ENCODE measurements at places on chromosomes 6 and 20.

DNA sequence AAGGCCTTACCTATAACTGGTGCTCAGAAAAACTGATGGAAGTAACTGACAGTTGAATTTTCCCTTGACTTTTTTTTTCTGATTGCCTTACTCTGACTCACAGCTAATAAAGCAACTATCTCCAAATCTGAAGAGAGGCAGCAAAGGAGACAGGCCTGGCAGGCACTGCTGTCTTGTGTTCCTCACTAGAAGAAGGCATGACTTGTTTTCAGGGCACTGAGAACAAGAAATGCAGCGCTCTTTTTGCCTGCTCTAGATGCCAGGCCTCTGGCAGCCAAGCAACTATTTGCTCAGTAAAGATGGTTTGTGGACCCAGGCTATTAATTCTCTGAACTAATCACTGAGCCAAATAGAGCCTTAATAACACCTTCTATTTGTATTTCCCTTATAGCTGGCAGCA, 155.1 kb downstream of the PRDM13 start:
- no peak for DNase-seq

- DNase-seq = no peak
Measured at GRCh38 chr20:45593498-45593897, 14.4 kb upstream of the WFDC8 start.

DNA sequence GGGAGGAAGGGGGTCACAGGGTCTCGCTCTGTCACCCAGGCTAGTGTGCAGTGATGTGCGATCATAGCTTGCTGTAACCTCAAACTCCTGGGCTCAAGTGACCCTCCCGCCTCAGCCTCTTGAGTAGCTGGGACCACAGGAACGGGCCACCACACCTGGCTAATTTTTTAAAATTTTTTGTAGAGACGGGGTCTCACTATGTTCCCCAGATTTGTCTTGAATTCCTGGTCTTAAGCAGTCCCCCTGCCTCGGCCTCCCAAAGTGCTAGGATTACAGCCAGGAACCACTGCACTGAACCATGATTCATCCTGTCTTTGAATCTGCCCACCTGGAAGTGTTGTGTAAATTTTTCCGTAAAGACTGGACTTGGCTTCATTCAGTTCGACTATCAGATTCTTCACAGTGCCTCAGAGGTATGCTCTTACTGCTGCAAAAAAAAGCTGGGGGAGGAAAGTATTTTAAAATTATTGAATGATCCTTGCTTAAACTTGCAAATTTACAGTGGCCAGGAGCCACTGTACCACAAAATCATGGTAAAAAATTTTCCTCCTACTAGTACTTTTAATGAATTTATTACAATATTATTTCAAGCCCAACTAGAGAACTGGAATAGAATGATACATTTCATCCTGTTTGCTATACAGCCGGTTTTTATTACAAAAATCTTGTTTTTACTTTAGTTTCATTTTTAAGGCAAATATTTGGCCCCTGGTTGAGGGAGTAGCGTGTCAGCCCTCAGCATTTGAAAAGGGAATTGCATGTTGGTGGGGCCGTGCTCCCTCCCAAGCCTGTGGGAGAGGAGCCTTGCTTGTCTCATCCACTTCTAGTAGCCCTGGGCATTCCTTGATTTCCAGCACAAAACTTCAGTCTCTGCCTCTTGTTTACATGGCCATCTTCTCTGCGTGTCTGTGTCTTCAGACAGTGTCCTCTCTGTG, 202.5 kb upstream of the SGK1 start:
- DNase-seq = no peak

- DNase-seq = no peak
Measured at GRCh38 chr6:149560736-149561135, 5.4 kb upstream of the GINM1 start.

- no peak for DNase-seq
Measured at GRCh38 chr20:46111028-46111835, 6.9 kb upstream of the CD40 start.

GRCh38 chr6:16806363-16806762, 45.1 kb upstream of the ATXN1 start:
- DNase-seq = no peak

GRCh38 chr20:50191544-50192363, 1.1 kb downstream of the CEBPB start:
- DNase-seq = peak; percentile 66

DNA sequence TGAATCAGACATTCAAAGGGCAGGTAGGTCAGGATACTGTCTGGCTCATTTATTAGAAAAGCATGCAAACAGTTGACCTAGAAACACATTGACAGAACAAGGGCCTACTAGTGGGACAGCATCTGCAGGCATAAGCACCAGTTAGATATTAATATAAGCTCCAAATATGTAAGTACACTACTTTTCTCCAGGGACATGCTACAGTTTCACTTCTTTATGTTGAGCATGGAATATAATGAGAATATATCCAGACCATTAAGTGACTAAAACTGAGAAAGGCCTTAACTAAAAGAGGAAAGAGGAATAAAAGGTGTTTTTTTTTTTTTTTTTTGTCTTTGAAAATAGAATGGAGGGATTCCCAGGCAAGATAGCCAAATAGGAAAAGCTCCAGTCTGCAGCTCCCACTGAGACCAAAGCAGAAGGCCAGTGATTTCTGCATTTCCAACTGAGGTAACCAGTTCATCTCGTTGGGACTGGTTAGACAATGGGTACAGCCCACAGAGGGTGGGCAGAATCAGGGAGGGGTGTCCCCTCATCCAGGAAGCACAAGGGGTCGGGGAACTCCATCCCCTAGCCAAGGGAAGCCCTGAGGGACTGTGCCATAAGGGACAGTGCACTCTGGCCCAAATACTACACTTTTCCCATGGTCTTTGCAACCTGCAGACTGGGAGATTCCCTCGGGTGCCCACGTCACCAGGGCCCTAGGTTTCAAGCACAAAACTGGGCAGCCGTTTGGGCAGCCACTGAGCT, 251.6 kb downstream of the PHF3 start:
- DNase-seq = no peak

- DNase-seq = no peak
Measured at GRCh38 chr6:94361304-94362060, 942.1 kb upstream of the EPHA7 start.

DNA sequence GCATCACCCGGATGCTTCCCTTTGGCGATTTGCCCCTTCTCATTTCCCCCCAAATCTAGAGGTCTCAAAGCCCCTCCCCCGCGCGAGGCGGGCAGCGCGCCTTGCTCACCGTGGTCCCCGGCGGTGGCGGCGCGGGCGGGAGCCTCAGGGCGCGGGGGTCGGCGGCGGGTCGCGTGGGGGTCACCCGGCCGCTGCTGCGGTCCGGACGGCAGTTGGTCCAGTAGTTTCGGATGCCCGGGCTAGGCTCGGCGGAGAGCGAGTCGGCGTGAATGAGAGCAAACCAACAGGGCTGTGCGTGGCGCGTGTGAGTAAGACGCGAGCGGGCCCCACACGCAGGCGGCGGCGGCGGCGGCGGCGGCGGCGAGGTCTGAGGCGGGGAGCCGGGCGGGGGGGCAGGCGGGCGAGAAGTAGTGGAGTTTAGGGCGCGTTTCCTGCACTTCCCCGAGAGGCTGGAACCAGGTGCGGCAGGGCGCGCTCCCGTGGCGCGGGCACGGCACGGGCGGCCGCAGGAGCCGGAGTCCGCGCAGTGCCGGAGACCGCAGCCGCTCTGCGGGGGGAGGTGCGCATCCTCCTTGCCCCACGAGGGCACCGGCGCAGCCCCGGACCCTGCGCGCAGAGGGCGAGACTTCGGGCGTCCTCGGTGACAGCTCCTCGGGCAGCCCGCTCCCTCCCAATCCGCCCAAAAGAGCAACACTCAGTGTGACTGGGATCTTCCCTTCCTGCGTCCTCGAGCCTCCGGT, 567 bp downstream of the HS3ST5 start:
- DNase-seq = no peak

DNA sequence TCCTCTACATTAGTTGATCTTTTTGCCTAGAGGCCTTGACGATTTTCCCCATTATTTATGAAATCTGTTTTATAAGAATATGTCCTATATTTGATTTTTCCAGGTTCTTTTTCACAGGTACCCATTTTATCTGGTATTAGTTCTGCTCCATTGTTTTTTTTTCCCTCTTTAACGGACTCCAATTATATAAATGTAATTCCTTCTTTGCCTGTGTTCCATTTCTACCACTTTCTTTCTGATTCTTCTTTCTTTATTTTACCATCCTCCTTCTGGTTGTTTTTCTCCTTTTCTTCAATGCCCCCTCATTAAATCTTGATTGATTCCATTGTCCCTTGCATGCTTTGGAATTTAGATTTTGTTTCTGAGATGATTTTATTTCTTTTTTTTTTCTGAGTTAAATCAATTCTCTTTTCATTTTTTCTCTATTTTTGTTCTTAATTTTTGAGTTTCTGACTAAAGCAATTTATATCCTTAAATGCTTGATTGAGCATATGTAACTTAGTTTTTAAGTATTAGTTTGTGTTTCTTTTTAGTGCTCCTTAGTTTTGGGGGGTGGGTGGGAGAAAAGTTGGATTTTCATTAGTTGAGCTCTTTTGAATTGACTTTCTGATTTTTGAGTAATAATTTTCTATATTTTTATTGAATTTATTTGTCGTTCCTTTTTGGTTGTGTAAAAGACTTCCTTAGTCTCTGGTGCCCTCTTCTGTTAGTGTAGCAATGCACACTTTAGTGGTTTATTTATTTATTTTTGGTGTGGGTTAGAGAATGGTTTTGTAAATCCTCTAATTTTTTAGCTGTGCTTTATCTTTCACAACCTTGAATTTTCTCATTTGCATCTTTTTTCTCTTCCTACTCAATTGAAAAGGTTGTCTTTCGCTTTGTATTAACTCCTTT, 140.8 kb downstream of the FARS2 start:
- DNase-seq = no peak

GRCh38 chr6:161242779-161243693, 30.8 kb downstream of the AGPAT4 start:
- DNase-seq = peak; percentile 25

GRCh38 chr6:163640641-163641040, 226.1 kb downstream of the QKI start:
- DNase-seq = no peak

- DNase-seq = no peak
Measured at GRCh38 chr6:73389854-73390253, 4.8 kb upstream of the DDX43 start.

DNA sequence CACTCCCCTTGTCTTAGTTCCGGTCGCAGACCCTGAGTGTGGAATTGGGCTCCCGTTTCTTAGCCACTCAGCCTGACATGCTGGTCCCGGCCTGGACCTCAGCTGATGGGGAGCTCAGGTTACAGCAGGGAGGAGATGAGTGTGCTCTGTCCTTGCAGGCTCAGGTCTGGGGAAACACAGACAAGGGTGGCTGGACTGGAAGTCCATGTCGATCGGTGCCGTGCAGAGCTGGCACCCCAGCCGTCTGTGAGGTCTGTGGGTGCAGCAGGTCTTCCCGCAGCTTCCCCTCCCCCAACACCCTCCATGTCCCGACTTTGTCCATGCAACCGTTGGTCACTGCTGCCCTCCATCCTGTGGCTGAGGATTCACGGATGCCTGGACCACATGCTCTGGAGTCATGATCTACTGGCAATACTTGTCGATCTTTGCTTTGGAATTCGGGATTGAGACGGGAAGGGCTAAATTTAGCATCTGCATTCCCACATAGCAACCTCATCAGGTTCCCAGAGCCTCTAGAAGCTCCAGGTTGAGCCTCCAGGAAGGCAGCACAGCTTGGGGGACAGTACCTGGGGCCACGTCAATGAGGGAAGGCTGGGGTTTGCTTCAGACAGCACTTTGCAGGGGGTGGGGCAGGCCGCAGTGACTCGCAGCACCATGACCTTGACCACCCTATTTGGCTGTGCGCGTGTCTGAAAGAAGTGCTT, 118.8 kb downstream of the PSMB1 start:
- no peak for DNase-seq

DNA sequence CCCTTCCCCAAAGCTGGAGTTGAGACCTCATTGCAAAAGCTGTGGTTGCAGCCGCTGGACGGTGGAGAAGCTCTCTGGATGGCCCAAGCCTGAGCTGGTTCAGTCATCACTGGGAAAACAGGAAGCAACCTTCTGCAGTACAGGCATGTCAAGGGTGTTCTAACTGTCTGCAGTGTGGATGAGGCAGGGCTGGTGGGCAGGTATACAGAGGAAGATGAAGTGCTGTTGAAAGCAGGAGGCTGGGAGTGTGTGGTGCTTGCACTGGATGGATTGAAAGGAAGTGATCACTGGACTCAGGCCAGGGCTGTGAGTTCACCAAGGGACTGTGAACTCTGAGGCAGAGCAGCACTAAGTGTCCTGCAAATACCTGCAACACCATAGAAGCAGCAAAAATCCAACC, 89.0 kb upstream of the NOX3 start:
- no peak for DNase-seq

DNA sequence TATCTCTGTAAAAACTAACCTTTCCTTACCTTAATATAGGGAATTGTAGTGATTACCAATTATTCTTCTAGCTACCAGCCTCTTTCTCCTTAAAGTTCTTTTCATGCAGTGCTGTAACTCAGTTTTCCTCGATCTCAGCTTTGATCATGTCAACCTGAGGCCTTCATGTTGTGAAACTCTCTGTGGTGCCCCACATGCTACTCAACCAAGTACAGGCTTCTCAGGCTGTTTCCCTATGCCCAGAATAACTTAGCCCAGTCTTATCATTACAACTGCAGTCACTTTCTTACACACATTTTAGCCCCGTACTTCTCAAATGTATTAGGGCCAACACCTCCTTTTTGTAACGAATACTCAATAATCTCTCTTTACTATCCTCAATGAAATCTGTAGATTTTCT, 90.1 kb upstream of the SUPT3H start:
- no peak for DNase-seq

DNA sequence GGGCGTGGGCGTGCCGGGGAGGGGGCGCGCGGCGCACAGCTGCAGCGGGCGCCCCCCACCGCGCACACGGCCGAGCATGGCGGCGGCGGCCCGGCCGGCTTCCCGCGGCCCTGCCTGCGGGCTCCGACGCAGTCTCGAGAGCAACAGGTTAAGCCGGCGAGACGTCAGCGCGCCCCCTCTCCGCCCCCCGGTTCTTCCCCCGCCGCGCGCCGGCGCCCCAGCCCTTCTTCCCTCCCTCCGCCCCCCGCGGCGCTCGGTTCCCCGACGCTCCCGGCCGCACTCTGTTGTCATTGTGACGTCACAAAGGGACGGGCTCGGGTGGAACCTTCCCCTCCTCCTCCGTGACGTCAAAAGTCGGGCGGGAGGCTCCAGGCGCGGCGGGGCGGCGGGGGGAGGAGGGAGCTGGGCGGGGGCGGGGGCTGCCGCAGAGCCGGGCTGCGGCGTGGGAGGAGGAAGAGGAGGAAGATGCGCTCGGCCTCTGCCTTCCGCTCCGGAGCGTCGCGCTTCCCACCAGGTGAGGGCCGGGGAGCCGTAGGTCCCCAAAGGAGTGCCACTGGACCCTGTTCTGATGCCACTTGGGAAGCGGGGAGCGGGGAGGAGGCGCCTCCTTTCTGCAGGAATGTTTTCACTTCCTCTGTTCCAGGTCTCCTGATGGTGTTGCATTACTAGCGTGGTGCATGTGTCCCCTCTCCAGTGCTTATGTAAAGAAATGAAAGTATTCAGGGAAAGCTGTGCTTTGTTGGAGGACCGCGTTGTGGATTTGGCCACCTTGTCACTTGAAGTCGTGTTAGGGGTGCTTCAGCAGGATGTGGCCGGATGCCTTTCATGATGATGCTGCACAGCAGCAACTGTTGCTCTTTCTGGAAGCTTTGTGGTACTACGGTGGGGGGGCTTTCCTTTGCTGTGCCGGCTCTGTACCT, 2.8 kb downstream of the JARID2 start:
- peak; percentile 93 for DNase-seq

Data from GDM1 (cell line).